AG09319 (cell line): ENCODE measurements at places on chromosomes 7 and 10.

DNA sequence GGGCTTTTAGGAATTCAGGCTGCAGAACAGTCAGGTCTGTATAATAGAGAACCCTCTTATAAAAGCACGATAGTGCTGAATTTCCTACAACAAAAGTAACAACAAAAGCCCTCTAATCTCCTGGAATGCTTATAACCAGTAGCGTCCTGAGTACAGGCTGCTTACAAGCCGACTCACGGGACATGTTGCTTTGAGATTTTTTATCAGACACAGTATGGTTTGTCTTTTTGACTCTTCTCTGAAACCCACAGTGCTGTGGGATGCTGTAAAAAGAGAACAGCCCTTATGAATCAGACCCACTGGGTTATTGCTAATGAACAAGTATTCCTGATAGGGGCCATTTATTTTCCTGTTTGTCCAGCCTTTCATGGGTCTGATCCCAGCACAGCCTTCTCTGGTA, 59.4 kb downstream of the PLPP4 start:
- no peak for DNase-seq

- no peak for DNase-seq
These were observed 837.8 kb upstream of the LRRN3 start for GRCh38 chr7:110253093-110253492.

- peak; percentile 41 for DNase-seq
These were observed 427.9 kb upstream of the CELF2 start for GRCh38 chr10:10589540-10590303.

DNA sequence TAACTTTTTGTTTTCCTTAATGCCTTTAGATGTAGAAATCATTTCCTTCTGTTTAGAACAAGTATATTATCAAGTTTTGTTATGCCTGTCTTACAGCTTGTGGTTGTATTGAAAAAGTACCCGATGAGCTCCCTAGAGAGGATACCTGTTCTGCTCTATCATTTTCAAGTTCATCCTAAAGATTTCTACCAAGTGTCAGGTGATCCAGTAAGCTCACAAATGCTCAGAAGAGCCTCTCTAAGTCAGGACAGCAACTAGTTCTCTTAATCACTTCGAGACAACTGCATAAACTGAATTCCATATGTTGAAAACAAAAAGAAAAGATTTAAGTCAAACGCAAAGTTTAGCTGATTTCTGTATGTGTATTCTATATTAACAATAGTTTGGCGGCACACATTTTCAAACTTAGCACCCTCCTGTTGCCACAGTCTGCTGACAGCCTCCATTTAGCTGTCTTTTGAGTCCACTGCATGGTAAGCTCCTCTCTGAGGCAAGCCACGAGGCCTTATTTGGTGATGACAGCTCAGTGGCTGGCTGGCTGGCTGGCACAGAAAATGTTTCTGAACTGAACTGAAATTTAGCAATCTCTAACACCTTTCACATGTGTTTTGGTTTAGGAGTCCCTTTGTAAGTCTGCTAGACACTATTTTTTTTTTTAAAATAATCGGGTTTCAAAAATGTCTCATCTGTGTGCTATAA, 59.4 kb downstream of the SEMA3C start:
- peak; percentile 61 for DNase-seq

DNA sequence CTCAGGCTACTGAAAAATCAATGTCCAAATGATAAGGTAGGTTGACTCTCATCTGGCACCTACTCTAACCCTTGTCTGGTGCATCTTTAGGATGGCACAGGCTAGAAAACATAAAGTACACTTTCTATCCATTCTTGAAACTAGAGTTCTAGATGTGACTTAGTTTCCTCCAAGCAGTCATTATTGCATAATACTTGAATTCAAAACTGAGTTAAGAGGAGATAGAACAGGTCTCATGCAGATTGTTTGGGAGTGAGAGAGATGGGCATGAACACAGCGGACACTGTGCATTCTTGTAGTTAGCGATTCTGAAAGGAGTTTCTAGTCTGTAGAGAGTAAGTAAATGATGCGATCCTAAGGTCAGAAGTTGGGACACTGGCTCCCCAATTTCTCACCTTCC, 149.2 kb downstream of the PDE1C start:
- DNase-seq, result no peak

GRCh38 chr7:2730846-2731770, 43.1 kb downstream of the AMZ1 start:
- no peak for DNase-seq

DNA sequence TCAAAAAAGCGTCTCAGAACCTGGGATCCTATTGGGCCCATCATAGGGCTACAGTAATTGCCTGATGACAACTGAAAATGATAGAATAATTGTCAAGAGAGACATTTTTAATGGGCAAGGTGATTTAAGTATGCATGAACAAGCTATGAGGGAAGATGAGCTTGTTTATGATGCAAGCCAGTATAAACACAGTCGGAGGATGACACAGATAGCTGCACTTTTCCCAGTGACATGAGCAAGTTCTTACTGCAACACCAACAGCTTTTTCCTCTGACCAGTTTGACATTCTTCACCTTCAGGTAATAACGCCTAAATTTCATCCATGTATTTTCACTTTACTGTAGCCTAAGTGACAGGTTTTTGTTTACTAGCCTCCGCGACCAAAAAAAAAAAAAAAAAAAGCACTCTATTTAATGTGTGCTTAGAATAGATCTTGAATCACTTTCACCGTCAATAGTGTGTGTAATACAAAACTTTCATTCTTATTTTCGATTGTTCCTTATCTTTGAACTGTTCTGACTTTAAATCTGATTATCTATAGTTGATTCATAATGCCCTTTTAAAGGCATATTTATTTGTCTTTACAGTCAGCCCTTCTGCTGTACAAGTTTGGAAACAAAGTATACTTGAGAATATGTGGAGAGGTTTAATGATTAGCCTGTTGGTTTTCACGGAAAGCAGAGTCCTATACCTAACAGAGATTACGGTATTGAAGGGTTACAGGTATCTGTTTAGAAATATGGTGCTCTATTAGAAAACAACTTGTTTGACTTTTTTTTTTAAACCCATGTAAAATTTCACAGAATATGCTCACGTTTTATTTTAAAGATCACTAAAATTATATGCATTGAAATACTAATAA, 1.7 kb downstream of the FOXP2 start:
- DNase-seq, result no peak

GRCh38 chr10:116521424-116522290, 24.1 kb upstream of the PNLIP start:
- DNase-seq, result peak; percentile 2

DNA sequence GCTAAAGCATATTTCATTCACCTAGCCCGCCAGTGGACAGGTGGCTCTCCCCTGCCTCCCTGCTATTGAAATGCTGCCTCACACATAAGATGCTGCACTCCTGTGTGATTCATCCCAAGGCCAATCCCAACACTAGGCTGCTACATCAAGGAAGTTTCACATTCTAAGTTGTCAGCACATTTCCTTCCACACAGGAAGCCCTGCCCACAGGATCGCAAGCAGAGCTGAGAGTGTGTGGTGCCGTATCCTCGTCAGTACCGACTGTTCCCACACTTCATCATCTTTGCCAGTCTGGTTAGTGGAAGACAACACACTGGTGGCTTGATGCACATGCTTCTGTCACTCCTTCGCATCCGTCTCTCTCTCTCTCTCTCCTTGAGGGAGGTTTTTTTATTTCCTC, 194.3 kb upstream of the PPP2R2D start:
- DNase-seq, result no peak
